Thymus (tissue), 14 donors: ENCODE measurements at places on chromosomes 3 and 15. TPM values are rescaled to one million over a fixed set of nuclear protein-coding genes. Genes with fewer than 3 reads are reported as not detected.

The LRRN1 gene
- 5.1 TPM for total RNA-seq

The WNT7A gene
- under 0.01 TPM for total RNA-seq

The DTX3L gene
- total RNA-seq = 19.6 TPM

GRCh38 chr15:60002528-60003218 lies 1.4 kb upstream of the FOXB1 start:
- DNase-seq = peak; percentile 36
- no peak overlapping the region for H3K4me3 ChIP-seq
- H3K36me3 ChIP-seq = no peaks in the 10 kb centered on the region
- H3K4me1 ChIP-seq = peaks cover 30% of the 10 kb centered on the region

DNA sequence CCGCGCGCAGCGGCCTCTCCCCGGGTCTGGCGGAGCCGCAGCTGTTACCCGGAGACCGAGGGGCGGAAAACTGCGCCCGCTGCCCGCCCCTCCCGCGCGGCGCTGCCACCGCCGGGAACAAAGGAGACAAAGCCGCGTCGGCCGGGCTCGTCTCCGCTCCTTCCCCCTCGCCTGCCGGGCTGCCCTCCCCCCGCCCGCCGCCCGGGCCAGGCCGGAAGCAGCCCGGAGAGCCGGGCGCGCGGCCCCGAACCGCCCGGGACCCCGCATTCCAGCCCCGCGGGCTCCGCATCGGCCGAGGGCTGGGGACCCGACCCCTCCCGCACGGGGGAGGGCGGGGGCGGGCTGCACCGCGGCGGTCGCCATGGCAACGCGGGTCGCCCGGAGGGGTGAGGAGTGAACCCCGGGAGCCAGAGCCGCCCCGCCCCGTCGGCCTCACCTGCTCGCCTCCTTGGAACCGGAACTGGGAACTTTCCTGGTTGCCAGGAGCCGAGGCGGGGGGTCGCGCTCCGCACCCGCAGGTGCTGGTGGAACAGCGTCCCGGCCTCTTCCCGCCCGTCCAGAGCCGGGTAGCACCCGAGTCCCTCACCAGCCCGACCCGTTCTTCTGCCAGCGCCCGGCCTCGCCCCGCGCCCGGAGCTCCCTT lies 448 bp downstream of the PLXNB1 start:
- H3K4me1 ChIP-seq = peaks cover 9% of the 10 kb centered on the region
- peak overlapping the region; percentile 50 for H3K4me3 ChIP-seq
- DNase-seq = no peak
- no peak overlapping the region for H3K27ac ChIP-seq
- H3K27me3 ChIP-seq = peaks cover 4% of the 10 kb centered on the region

DNA sequence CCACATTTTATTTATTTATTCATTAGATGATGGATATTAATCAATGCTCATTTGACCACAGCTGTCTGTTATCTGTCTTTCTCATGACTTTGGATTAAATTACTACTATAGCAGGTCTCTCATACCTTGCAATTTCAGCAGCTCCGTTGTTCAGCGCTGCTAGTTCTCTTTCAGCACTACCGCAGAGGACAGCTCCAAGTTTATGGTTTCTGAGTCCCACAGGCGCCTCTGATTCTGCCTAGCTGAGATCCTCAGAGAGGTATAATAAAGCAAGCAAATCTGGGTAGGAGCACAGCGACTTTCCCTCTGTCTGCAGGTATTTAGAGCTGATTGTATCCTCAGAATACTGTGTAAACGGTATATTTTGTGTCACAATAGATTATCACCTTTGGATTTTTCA lies 204.9 kb downstream of the CNTN4 start:
- H3K4me1 ChIP-seq = no peaks in the 10 kb centered on the region
- no peak overlapping the region for H3K27ac ChIP-seq
- H3K4me3 ChIP-seq = no peak overlapping the region
- DNase-seq = no peak
